ENCODE measurements at places on chromosomes 7 and 10.

GRCh38 chr10:59700709-59701108 is 8.9 kb downstream of the SLC16A9 start:
- DNase-seq: no peak

- DNase-seq: no peak
Observed at GRCh38 chr10:56316603-56317002, 44.5 kb downstream of the ZWINT start.

GRCh38 chr7:48522692-48523091 is 351.4 kb downstream of the ABCA13 start:
- peak; percentile 5 for DNase-seq

DNA sequence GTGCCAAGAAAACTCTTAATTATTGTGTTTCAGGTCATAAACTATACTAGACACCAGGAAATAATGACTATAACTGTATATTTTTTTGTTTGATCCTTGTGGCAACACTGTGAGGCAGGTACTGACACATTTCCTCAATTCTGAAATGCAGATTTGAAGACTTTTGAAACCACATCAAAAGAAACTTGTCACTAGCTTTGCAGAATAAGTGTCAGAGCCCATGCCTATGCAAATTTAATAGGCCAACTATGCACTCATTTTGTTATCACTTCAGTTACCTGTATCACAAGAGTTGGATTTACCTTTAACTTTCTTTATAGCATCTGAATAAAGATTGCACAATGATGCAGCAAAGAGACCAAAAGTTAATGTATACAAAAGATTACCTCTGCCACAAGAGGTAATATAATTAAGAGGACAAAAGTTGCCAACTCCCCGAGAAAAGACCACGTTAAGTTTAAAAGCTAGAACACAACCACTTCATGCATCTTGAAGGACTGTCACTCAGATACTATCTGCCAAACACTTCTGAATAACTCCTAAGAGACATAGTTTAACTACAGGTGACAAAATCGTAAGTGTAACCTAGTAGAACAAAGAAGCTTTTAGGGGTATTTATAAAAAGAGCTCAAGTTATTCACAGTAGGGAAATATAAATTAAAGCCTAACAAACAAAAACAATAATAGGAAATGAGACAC is 80.5 kb downstream of the ELAPOR2 start:
- DNase-seq: no peak

GRCh38 chr7:51243631-51244030 is 73.0 kb downstream of the COBL start:
- no peak for DNase-seq

DNA sequence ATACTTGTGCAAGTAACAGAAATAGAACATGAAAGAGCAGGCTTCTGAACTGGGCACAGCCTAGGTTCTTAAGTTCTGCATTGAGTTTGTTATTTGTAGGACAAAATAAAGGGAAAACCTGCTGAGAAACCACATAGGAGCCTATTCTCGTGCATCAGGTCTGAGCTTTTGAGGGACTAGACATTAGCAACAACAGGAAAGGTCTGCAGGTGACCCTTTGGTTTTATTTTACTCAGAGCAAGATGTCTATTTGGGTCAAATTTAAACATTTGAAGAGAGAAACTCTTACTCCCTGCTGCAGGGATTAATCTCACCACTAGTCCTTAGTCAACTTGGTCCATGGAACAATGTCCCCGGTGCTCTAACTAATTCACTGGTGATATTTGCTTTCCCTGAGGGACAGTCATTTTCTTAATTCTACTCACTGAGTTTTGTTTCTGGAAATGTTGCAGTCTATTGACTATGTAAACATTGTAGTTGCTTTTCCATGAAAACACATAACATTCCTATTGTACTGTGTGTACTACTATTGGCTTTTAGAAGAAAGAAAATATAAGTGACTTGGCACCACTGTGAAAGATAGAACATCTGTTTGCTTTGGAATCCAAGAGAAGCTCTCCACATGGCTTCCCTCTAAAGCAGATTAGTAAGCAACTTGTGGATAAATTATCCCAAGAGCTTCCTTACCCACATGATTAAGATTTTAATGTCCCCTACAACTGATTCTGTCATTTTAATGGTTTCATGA is 108.2 kb downstream of the CHRM2 start:
- DNase-seq: no peak

GRCh38 chr10:132036887-132037675 is 28.7 kb upstream of the JAKMIP3 start:
- no peak for DNase-seq

DNA sequence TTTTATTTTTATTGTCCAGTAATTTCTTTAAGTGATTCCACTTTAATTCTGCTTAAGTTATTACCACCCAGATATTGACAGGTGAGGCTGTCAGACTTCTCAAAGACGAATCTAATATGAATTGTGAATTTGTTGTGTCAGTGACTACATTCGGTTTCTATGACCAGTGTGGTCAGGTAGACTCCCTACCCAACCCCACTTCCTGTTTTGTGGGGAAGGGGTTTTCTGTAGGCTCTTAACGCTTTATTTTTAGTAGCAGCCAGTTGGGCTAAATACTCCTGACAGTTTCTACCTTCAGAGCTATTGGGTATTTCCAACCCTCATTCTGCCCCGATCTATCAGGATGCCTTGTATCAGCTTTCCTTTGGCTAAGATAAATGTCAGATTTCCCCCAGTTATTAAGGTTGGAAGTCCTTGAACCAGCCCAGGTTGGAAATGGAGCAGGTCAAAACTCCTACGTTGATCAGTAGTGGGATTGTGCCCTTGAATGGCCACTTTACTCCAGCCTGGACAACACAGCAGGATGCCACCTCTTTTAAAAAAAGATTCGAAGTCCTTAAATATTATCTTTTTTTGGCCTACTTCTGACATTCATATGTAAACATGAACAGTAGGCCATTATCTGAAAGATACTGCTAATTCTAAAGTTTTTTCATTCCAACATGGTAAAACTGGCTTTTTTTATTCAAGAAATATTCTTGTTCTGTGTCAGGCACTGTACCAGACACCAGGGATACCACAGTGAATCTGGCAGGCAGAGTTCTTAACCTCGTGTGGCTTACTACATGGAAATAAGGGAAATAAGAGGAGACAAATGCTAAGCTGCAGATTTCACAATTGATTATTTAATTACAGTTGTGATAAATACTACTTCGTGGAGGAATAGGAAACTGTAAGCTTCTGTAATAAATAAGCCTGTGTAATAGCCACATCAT is 133.3 kb upstream of the SAMD8 start:
- no peak for DNase-seq

DNA sequence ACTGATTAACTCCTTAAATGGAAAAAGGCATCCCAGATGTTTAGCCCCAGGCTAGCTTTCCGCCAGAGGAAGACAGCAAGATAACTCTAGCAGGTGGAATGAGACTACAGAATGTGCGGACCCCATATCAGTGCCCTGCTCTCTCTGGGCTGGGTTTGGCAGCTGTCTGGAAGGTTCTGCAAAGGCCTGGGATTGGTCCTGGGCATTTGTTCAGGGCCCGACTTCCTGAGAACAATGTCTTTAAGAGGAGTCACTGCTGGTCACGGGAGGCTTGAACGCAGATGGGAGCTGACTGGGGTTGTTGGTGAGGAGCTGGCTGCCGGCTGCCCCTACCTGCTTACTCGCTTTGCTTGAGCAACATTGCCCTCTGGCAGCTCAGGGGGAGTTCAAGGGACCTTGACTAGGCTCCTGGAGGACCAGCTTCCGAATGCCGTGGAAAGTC is 130.6 kb upstream of the BTBD16 start:
- DNase-seq: peak; percentile 46

DNA sequence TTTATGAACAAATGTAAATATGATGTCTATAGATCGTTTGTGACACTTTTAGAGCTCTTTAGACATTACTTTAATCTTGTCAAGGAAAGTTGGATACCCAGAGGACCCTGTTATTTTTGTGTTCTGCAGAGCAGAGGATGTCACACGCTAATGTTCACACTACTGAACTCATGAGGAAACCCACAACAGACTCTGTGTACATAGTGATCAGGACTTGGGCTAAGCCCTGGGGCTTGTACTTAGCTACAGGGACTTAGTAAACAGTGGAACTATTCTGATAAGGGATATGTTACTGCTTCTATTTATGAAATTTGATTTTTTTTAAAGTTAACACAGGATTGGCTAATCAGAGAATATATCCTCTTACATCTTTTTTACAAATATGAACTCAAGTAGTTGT is 36.1 kb upstream of the ZNF518A start:
- no peak for DNase-seq

GRCh38 chr7:303425-303824 is 13.5 kb downstream of the FOXL3 start:
- no peak for DNase-seq

DNA sequence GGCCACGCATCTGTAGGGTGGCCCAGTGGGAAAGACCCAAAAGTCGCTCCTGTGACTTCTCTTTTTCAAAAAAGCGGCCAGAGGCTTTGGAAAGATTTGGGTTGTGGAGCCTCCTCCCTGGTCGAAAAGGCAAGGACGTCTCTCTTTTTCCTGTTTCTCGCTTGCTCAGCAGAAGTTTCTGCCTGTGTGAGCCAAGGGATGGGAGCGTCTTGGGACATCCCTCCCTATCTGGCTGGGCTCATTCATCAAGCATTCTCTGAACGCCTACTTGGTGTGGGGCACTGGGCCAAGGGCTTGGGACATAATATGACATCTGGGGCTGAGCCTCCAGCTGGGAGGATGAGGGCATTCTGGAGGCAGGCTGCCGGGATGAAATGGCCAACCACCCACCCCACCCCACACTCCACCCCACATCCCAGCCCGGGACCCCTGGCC is 120.9 kb downstream of the C10orf105 start:
- DNase-seq: no peak

- DNase-seq: no peak
Observed at GRCh38 chr7:131564640-131565039, 8.2 kb upstream of the PODXL start.

Measured in A172 (cell line).